ENCODE measurements at places on chromosomes 5 and 9.

DNA sequence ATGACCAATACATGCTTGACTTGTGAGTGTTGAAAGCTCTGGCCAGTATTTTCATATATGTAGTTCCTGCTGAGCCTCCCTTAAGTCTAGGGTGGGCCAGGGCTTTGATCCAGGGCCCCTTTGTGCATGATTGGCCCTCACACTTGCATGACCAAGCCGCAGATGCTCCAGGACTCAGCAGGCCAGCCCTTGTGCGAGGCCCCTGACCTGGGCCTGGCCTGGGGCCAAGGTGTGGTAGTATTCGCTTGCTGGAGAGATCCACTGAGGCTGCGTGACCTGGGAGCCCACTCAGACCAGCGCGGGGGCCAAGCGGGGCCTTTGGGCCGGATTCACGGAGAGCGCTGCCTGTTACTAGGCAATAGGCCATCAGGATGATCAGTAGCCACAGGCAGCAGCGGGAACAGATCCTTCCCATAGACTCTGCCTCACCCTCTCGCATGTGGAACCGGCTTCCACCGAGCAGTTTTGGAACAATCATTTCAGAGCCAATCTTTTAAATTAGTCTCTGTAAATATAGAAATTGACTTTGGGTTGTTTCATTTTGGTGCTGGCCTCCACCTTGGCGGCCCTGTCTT lies 79.0 kb upstream of the PTCH1 start:
- no peak for DNase-seq

- no peak for DNase-seq
Observed at GRCh38 chr5:142411656-142412425, 87.0 kb upstream of the SPRY4 start.

GRCh38 chr9:114285166-114285867 lies 37.6 kb upstream of the ORM1 start:
- DNase-seq = no peak

DNA sequence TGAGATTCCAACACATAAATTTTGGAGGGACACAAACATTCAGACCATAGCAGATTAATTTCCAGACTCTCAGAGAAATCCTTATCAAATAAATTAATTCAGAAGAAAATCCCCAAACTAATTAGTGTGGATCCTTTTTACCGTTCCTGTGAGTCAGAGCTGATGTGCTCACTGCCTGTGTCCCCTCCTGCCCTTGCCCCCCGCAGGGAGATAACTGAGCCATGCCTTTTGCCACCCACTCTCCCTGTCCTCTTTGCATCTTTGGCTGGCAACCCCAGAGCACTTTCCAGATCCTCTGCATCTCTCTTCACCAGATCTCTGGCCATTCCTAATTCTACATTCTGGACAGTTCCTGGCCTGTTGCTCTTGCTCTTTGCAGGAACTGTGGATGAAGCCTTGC lies 135.4 kb upstream of the MAP1B start:
- DNase-seq = no peak

- DNase-seq = peak; percentile 33
Observed at GRCh38 chr9:110152704-110153374, 55.1 kb downstream of the C9orf152 start.

DNA sequence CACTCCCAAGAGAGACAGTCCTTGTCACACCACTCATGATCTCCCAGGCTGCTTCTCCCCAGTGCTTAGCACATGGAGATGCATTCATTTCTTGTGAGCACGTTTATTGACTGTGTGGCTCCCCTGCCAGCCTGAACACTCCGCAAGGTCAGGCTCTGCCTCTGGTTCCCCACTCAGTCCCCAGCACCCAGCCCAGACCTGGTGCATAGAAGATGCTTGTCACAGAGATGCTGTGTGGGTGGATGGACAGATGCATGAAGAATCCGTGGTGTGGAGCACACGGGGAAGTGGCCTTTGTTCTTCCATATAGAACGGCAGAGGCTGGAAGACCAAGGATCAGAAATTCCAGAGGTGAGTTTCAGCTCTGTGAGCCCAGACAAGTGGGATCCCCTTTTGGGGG lies 13.8 kb upstream of the CRB2 start:
- no peak for DNase-seq

- no peak for DNase-seq
Observed at GRCh38 chr9:100394816-100395215, 32.1 kb upstream of the MSANTD3 start.

- DNase-seq = no peak
Observed at GRCh38 chr9:138065287-138065686, 187.7 kb downstream of the CACNA1B start.

DNA sequence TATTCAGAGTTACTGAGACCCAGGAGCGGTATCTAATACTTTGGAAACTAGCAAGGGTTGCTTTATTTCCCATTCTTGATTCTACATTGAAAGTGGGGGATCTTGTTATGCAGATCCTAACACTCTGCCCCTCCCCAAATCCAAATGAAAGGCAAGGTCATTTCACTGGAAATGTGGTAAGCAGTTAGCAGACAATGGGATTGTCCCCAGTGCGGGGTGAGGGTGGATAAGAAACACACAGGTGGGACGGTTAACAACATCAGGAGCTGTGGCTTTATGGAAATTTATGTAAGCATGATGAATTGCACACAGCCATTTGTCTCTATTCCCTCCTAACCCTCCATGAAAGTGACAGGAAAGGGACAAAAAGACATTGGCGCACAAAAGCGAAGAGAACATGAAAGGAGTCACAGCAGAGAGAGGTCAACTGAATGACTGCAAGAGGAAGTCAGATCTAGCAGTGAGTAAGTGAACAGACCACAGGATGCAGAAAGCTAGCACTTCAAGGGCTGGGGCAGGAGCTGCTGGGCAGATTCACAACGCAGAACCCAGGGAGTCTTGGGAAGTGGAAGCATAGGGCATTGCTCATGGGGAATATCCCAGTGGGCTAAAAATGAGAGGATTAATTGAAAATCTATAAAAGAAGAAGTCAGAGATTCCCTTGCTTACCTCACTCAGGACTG lies 184.4 kb downstream of the HSD17B3 start:
- no peak for DNase-seq

DNA sequence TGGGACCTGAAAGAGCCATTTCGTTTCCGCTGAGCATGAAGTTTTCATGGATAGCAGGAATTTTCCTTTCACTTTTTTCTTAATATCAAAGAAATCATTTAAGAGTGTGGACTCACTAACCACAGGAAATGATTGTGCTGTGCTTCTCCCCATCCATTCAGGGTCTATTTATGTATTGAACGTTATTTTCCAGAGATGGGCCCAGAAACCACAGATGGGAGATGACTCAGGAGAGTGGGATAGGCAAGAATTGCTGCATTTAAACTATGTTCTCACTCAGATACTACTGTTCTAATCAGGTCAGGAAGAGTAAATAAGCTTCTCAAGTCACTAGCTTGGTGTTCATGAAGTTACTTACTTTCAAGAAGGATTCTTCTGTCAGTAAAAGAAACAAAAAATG lies 763.8 kb downstream of the DTWD2 start:
- DNase-seq = no peak

DNA sequence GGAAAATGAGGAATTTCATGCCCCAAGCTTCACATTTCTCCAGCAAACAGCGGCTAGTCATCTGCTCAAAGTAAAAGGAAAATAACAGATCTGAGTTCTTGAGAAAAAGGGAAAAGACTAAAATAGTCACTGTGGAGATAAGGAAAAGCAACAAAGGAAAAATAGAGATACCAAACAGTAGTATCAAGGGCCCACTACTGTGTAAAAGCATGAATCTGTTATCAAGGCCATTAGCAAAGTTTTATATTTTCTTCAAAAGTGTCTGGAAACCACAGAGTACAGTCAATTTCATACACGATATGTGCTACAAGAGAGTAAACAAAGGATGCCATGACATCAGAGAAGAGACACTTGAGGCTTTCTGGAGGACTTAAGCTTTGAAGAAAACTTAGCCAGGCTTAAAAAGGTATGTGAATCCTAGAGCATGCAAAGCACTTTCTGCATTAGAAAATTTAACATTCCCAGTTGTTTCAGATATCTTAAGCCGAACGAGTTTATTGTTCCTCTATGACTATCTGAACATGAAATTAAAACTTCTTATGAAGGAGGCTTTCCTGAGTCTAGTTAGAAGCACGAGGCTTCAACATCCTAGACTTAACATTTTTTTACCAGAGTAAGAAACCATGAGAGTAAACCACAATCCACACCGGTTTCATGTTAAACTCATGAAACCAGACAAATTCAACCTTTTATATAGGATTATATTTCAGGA lies 1.2 kb downstream of the TTC33 start:
- no peak for DNase-seq

DNA sequence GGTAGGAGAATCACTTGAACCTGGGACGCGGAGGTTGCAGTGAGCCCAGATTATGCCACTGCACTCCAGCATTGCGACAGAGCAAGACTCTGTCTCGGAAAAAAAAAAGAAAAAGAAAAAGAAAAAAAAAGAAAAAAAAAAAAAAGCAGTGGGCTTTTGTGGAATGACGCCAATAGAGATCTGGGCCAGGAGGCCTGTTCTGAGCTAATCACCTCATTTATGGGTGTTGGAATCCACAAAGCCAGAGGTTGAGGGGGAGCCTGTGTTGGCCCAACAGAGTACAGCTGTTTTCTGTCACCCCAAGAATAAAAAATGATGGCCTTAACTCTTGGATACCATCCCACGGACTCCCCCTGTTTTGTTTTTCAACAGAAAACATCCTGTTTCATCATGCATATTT lies 18.5 kb downstream of the OSTF1 start:
- DNase-seq = no peak

Data from pulmonary artery endothelial cell (primary cell).